ENCODE measurements at places on chromosomes 16 and 17.

- DNase-seq, result peak; percentile 82
These were observed 54.5 kb downstream of the NDE1 start for GRCh38 chr16:15704545-15704987.

GRCh38 chr17:78797691-78798585 is 15.9 kb upstream of the CYTH1 start:
- no peak for DNase-seq

- DNase-seq, result no peak
These were observed 32.7 kb downstream of the ZZEF1 start for GRCh38 chr17:4110152-4110551.

DNA sequence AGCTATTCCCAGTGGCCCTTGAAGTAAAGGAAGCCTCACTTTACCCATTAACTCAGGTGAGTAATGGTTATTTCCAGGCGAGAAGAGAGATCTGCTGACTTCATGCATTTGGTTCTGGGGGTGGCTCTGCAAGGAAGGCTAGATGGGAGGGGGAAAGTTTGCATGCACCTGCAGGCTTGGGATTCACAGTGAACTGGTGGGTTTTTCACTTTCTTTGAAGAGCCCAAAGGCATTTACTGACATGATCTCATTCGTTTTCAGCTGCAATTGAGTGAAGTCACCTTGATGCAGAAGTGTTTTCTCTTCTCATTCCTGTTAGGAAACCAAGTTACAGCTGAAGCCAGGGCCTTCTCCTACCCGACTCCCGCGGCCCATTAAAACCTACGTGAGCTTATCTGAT is 131.0 kb upstream of the N4BP1 start:
- DNase-seq, result no peak
